Stimulated activated CD8-positive, alpha-beta memory T cell treated with anti-CD3 and anti-CD28 coated beads, Interleukin-7, amount 100 ng/mL, for 1 hour (primary cell): ENCODE measurements at places on chromosomes 4 and X.

DNA sequence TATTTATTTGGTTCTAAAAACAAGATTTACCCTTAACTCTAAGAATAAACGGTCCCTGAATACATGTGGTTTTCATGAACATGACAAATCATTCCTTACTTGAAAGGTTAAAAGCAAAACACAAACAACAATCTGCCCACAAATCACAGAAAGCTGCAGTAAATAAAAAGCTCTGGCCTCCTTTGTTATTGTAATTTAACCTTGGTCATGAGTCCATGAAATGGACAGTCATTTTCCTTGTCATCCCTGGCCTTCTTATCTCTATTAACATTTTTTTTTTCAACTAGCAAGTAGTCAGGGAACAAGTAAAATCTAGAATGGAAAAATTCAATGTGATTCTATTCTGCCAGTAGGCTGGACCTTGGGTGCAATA lies 92.7 kb downstream of the SCD5 start:
- DNase-seq = no peak

- no peak for DNase-seq
Observed at GRCh38 chr4:186904101-186904500, 180.4 kb upstream of the FAT1 start.

DNA sequence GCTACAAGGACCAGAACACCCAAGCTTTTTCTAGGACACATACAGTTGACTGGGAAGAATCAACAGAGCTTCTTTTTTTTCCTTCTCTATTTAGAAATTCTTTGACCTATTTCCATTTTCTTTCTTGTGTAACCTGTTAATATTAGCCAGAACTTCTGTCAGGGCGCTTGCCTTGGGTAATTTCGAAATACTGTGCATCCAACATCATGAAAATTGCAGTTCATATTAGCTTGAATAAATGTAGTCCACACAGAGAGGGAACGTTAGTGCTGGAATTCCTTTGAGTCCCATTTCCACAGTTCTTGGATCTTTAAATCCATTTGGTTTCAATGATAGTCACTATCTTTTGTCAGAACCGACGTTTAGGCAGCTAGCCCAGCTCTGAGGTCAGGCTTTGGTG lies 141.8 kb downstream of the MXRA5 start:
- DNase-seq = no peak

GRCh38 chr4:164177753-164178152 lies 576.2 kb upstream of the SMIM31 start:
- no peak for DNase-seq

- no peak for DNase-seq
Observed at GRCh38 chr4:185093603-185094002, 49.5 kb upstream of the SLC25A4 start.
